ENCODE measurements at places on chromosomes 3 and 15. TPM values are rescaled to one million over a fixed set of nuclear protein-coding genes. Genes with fewer than 3 reads are reported as not detected.
A peak's percentile ranks its signal among the peaks of the same experiment; 100 is the strongest.

The MYD88 gene
- 47.3 TPM for total RNA-seq

- DNase-seq, result no peak
Observed at GRCh38 chr3:160280836-160281235, 55.6 kb downstream of the C3orf80 start.

The HERC2 gene
- 22.7 TPM for total RNA-seq

GRCh38 chr3:120838441-120839091, 69.4 kb upstream of the STXBP5L start:
- DNase-seq, result no peak

- DNase-seq, result peak; percentile 89
Observed at GRCh38 chr3:71504250-71505036, 79.1 kb downstream of the FOXP1 start.

DNA sequence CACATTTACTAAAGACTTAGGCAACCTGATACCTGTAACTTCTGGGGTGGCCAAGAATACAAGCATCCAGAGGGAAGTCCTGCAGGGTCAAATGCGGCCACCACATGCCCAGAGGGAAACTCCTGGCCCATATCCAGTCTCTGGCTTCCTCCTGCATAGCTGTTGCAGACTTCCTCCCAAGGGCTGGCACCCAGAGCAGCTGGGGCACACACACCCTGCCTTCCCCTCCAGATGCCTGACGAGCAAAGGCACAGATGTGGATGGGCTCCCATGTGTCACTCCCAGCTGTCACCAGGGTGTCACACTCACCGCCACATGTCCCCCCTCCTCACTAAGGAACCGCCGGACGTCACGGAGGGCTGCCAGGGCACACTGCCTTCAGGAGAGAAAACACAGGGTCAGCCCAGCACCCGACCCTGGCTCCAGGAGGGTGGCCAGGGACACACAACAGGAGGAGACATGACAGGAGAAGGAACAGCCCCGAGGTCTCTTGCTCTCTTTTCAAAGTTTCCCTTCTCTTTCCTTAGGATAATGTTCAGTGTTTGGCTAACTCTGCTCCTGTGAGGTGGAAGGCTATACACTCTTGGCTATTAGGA, 13.2 kb downstream of the PFKFB4 start:
- no peak for DNase-seq

GRCh38 chr3:128395500-128396162, 71.1 kb downstream of the DNAJB8 start:
- DNase-seq, result no peak

DNA sequence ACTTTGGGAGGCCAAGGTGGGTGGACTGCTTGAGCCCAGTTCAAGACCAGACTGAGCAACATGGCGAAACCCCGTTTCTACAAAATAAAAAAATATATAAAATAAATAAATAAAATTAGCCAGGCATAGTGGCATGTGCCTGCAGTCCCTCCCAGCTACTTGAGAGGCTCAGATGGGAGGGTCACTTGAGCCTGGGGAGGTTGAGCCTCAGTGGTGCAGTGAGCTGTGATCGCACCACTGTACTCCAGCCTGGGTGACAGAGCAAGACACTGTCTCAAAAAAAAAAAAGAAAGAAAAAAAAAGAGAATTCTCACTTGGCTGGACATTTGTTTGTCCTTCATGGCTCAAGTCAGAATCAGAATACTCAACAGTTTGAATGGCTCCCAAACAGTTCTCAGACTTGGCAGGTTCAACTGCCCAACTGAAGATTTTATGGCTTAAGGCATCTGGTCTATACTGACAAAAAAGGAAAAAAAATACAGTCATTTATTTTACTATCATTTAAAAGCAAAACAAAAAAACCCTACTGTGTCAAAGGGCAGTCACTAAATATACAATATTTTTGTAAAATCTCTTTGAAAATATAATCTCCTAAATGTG, 106.6 kb downstream of the FBXL22 start:
- DNase-seq, result no peak

DNA sequence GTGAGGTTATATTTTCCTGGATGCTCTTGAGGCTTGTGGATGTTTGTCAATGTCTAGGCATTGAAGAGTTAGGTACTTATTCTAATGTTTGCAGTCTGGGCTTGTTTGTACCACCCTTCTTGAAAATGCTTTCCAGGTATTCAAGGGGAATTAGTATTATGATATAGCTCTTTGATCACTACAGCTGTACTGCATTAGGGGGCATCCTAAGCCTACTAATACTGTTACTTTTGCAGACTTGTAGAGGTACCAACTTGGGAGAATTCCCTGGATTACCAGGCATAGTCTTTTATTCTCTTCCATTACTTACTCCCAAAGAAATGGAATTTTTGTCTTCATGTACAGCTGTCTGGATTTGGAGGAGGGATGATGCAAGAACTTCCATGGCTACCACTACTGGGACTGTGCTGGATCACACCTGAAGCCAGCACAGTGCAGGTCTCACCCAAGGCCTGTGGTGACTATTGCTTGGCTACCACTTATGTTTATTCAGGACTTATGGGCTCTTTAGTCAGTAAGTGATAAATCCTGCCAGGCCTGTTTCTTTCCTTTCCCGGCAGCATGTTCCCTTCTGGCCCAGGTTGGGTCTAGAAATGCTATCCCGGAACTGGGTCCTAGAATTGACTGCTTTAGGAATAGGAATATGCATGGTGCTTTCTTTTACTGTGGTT, 402.9 kb downstream of the IL20RB start:
- DNase-seq, result no peak

- DNase-seq, result no peak
Observed at GRCh38 chr3:196756732-196757131, 17.1 kb downstream of the PAK2 start.

The LSG1 gene
- total RNA-seq, result 29.1 TPM

The NR2E3 gene
- not detected for total RNA-seq

DNA sequence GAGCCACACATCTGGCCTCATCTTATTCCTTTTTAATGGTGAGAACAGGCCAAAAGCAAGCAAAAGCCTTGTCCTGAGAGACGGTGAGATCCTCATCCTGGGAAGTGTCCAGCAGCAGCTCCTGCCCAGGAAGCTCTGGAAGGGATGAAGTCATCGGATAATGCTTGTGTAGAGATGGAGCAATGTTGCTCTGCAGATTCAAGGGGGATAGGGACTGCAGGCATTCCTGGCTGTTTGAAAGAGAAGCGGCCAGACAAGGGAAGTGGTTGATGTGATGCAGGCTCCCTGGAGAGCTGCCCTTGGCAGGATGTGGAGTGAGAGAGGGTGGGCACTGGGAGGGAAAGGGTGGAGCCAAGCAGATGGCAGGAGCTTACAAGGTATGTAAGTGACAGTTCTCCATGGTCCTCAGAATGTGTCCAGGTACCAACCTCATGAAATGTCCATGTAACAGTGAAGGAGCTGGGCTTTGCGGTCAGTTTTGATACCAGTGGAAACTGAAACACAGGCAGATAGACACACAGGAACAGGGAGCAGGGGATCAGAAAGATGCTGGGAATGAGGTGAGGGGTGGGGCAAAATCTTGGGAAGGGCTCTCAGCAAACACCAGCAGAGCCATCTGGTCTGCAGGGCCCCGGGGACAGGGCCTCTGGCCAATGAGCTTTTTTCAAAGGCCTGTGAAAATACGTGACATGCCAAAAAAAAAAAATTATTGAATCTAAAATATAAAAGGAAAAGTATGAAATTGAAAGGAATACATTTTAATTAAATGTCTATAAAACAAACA, 32.2 kb upstream of the LACTB start:
- DNase-seq, result no peak

The GRK7 gene
- not detected for total RNA-seq

DNA sequence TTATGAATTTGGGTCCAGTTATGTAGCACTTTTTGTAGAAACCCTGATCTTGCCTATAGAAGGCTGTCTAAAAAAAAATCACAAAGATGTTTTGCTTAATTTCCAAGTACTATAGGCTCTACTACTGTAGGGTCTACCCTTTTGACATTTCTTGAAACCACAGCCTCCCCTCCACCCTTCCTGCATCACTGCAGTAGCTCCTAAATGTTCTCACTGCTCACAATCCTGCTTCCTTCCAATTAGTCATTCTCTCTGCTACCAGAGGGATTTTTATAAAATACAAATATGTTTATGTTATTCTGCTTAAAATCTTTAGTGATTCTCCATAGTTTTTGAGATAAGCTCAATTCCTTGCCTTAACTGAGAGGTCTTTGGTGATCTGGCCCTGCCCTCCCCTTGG, 114.0 kb downstream of the CYP19A1 start:
- no peak for DNase-seq

The CPLX3 gene
- not detected for total RNA-seq

DNA sequence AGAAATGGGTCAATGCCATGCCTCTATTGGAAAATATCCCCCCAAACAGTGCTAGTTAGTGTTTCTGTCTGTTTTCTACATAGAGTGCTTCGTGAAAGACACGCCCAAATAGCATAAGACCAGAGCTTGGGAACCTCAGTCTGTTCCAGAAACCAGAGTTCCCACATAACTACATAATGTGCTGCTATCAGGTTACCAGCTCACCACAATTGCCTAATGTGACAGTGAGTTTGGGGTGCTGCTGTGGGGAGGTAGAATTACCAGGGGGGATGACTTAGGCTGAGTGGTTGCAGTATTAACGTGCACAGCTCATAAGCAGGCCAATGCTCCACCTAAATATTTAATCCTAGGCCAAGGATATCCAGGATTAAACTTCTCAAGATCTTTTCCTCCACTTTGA, 39.2 kb downstream of the DUT start:
- DNase-seq, result no peak

- no peak for DNase-seq
Observed at GRCh38 chr15:101686718-101687117, 34.5 kb upstream of the TM2D3 start.

DNA sequence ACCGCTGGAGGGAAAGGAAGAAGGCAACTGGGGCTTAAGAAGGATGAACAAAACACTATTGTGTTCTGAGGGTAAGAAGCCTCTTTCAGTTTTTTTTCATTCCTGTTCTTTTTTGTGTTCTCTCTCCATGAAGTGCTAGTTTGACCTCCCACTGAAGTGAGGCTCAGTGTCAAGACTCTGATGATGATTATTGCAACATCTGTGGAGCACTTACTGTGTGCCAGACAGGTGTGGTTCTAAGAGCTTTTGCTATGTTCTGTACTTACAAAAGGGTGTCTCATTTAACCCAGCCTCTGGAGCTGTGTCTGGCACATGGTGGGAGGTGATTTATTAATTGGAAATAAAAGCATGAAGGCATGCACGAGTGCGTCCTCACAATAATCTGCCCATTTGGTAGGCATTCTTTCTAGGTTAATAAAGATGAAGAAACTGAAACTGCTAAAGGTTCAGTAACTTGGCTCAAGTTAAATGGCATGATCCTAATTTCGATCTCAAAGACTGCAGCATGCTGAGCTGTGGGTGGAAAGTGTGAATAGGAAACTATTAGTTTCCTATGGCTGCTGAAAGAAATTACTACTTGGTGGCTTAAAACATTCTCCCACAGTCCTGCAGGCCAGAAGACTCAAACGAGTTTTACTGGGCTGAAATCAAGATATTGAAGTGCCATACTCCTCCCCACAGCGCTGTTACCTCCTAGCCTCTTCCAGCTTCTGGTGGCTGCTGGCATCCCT, 38.5 kb upstream of the VEPH1 start:
- DNase-seq, result no peak

The CASR gene
- not detected for total RNA-seq

The PATL2 gene
- total RNA-seq, result not detected

DNA sequence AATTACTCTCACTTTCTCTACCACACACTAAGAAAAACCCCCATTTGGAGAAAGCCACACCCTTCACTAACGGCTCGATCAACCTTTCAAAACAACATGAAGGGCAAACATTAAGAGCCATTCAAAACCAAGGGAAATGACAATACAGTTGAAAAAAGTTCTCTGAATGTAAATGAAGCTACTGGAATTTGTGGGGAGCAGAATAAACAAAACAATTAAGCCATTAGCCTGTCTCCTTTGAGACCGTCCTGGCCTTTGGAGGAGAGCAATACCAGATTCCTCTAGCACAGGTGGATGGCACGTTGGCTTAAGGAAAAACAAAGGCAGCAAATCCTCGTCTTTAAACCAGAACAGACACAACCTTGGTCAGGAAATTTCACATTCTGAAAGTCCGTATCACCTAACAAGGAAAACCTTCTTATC, 18.7 kb downstream of the MYO1E start:
- DNase-seq, result no peak

DNA sequence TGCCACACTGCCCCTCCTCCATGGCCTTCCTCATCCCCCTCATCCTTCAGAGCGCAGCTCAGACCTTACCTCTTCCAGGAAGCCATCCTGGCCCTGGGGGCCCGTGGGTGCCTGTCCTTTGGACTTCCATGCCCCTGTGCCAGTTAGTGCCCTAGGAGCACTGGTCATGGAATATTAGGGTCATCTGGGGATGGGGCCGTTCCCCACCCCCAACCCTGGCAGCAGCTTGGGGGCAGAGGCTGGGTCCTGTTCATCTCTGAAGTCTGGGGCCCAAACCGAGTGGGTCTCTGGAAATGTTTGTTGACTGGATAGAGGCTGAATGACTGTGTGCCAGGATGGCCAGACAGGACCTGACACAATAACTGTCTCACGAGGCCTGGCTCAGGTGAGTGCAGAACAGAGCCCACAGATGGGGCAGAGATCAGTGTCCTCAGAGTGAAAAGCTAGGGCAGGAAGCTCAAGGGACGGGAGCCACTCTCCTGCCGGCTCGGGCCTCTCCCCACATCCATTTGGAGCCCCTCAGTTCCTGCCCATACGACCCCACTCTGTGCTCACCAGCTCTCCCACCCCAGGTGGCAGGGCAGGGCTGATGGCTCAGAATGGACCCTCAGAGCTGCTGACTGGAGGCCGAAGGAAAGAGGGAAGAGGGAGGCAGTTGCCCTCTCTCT, 62.5 kb downstream of the TLE3 start:
- DNase-seq, result no peak

The CCNDBP1 gene
- 54.5 TPM for total RNA-seq

DNA sequence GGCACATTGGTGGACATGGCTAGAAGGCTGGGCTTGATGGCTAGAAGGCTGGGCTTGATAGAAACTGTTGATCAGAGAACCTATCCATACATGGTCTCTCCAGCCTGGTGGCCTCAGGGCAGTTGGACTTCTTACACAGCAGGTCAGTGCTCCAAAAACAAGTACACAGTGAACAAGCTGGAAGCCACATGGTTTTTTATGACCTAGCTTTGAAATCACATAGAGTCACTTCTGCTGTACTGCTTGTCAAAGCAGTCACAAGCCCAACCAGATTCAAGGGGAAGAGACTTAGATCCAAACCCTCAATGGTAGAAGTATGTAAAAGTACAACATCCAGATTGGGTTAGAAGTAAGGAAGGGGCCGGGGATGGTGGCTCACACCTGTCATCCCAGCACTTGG, 89.4 kb upstream of the HES1 start:
- DNase-seq, result no peak

- no peak for DNase-seq
Observed at GRCh38 chr15:79615754-79616153, 183.6 kb downstream of the MINAR1 start.

GRCh38 chr15:81113861-81114291, 20.2 kb upstream of the CFAP161 start:
- DNase-seq, result no peak

- no peak for DNase-seq
Observed at GRCh38 chr15:94586099-94586498, 354.7 kb downstream of the MCTP2 start.

All from epithelial cell of proximal tubule (primary cell).